GM04504 (cell line): ENCODE measurements at places on chromosomes 2 and 18.

DNA sequence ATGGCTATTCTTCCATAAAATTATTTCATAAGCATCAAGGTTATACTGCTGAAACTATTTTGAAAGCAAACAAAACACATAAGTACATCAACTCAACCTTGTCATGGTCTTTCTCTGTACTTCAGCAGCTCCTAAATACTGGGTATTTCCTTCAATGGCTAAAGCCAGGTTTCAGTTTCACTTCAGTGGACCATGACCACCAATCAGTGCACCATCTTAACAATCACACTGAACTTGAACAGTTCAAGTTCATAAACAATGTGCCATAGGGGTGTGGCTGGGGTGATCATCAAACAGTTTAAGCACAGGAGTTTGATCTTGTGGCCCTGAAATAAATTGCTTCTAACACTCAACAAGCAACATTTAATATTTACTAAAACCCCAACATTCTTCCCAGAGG, 124.1 kb upstream of the FIGN start:
- DNase-seq = no peak

DNA sequence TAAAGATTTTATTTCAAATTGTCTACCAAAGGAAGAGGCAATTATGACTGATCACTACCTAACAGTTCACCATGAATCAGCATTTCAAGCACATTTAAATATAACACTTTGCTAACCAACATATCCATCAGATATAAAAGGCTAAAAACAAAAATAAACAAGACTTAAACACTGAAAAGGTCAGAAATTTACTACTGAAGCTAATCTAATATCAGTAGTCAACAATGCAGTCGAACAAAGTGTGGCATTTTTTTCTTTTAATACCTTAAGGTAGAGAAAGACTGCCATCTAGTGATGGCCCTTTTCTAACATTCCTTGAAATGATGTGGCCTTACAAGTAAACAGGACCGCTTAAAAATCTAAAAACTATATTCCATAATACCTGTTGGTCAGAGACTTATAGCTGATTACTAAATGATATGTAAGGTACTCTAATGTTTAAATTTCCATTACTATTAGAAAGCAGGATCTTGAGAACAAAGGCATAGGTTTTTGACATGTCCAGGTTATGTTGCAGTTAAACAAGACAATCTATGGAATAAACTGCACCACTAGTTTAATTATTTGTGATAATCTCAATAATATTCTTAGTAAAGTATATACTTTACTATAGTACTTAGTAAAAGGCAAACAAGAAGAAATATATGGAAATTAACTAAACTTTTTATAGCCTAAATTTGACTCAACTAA, 80.0 kb downstream of the EXOC6B start:
- DNase-seq = no peak

- DNase-seq = no peak
Measured at GRCh38 chr2:143399631-143400069, 270.4 kb downstream of the ARHGAP15 start.

- DNase-seq = no peak
Measured at GRCh38 chr2:186533717-186534116, 47.7 kb downstream of the ZC3H15 start.

GRCh38 chr2:229901819-229902218, 20.0 kb downstream of the TRIP12 start:
- DNase-seq = peak; percentile 43

GRCh38 chr2:150271952-150272802, 215.3 kb downstream of the RND3 start:
- DNase-seq = peak; percentile 73

GRCh38 chr2:195538937-195539336, 118.1 kb upstream of the SLC39A10 start:
- no peak for DNase-seq

DNA sequence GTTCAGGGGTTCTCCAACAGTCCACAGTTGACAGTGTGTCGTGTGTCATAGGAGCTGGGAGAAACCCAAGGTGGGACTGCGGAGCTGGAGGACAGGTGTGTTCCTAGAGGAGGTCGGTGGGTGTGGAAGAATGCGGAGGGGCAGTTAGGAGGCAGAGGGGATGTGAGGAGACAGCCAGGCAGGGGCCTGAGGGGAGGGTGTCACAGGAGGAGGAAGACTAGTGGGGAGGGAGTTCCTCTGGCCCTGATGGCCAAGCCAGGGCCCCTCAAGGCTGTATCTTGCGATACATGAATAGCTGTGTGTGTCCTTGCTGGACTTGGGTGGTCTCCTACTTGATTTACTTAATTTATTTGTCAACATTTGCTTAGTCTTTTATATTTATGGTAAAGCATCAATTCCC, 519.6 kb upstream of the HS6ST1 start:
- no peak for DNase-seq

DNA sequence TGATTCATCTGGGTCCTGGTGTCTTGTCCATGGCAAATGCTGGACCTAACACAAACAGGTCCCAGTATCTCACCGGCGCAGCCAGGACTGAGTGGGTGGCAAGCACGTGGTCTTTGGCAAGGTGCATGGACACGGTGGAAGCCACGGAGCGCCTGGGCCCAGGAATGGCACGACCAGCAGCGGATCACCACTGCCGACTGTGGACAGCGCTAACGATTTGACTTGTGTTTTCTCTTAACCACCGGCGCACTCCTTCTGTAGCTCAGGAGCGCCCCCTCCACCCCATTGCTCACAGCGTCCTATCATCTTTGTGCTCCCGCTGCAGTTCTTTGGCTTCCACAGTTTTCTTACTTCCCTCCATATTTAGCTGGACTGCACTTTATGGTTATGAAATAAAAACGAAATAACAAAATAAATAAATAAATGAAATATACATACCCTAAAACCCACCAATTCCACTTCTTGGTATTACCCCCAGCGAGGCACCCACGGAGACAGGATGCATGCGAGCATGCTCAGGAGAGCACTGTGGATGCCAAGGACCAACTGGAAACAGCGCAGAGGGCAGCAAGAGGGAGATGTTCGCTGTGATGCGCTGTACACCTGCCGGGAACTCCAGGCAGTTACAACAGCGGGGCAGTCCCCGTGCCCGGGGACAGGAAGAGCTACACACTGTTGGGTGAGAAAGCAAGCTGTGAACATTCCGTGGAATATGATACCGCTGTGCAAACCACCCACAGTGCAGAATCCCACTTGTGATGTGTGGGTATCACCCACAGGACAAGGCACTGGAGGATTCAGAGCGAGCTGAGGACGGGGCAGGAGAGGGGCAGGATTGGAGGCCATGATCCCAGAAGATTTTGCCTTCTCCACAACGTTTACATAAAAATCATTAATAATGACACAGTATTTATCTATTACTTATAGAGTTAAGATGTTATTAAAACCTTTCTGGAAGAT, 7.0 kb upstream of the CIDEA start:
- DNase-seq = no peak

GRCh38 chr2:19574778-19575260, 216.4 kb upstream of the OSR1 start:
- DNase-seq = peak; percentile 82

- no peak for DNase-seq
Measured at GRCh38 chr2:236321415-236321814, 57.2 kb upstream of the ASB18 start.

DNA sequence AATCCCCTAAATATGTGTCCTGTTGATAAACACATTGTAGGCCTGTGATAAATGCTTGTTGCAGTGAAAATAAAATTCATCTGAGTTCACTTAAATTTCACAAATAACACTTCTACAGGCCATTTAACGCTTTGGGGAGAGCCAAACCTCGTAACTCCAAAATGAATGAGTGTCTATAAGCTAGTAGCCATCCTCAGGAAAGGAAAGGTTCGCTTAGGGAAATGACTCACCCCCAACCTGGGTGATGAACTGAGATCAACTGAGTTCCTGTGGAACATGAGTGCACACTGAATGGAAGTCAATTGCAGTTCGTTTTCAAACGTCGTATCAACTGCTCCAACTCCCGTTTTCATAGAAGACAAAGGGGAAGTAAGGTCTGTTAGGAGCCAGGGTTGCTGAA, 527.6 kb upstream of the ID2 start:
- no peak for DNase-seq

GRCh38 chr18:610214-610928, 13.6 kb downstream of the CLUL1 start:
- no peak for DNase-seq

DNA sequence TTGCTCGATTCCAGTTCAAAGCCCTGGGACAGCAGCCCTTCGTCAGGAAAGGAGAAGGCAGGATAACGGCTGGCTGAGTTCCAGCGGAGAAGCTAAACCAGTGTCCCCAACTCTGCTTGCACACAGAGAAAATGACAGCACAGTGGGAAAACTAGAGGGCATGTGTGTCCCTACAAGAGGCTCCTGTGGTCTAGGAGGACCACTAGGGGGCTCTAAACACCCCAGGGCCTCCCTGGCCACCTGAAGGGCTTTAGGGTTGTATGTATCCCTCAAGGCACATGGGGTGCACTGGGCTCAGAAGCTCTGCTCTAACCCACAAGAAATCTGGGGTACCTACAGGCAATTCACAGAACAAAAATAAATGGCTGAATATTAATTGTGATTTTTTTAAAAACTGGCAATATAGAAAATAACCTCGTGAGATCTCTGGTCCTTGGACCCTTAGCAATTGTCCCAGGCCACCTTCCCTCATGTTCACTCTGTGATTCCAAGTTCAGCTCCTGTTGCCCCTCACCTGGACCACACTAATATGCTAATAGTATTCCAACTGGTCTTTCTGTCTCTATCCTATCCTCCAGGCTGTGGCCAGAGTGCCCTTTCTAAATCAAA, 17.5 kb downstream of the STAT1 start:
- no peak for DNase-seq

DNA sequence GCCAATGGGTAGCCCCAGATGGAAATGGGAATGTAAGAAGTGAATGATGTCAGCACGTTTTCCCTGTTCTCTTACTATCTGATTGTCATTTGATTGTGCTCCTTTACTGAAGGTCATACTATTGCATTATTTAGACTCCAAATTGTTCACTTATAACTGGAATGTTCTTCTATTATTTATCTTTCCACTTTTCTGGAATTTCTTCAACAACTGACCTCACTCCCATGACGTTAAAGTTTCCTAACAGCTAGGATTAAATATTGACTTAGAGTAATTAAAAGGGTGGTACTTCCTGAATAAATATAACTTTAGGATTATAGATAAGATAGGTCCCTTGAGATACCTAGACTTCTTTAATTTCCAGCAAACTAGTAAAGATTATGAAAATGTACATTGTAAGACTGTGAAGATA, 10.9 kb upstream of the GULP1 start:
- no peak for DNase-seq

GRCh38 chr2:39875182-39875913, 96.3 kb upstream of the THUMPD2 start:
- DNase-seq = peak; percentile 91

DNA sequence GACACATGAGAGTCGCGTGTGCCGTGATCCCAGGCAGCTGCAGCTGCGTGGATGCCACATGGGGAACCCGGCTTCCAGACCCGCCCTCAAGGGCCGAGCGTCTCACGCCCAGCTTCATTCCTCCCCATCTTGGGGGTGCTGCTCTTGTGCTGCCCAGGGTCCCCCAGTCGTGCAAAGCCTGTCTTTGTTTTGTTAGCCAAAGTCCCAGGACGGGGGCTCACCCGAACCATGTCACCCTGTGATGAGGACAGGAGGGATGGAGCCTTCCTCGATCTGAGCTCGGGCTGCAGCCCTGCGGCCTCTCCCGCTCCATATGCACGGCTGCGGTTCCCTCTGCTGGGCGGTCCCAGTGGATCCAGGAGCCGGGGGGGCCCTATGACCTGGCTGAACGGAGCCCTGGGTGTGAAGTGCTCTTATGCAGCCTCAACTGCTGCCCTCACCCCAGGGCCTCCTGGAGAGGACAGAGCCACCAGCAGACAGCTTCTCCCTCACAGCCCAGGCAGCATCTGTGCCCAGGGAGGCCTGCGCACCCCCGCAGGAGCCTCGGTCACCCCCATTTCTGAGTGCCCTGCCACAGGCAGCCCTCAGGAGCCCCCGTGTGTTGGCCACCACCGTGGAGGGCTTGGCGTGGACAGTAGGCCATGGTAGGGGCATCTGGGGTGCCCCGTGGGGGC, 99.0 kb upstream of the CTDP1 start:
- no peak for DNase-seq

GRCh38 chr2:19702267-19702666, 199.5 kb downstream of the TTC32 start:
- DNase-seq = no peak

GRCh38 chr2:36352701-36353100, 2.9 kb upstream of the CRIM1 start:
- DNase-seq = no peak

DNA sequence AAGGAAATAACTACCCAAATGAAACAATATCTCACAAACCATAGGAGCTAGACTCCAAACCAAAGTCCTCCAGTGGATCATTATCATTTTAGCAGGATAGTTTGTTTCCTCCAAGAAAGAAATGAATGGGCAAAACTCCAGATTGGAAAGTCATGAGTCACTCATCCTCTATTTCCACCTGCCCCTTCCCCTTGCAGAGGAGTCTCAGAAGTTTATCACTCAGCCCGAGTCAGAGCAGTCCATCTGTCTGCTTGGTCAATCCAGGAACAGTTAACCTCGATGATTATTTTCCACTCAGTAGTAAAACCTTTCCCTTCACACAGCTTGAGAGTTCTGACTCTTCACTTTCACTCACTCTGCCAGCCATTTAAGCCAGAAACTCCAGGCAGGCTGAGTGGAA, 462.2 kb downstream of the BCL11A start:
- DNase-seq = no peak

DNA sequence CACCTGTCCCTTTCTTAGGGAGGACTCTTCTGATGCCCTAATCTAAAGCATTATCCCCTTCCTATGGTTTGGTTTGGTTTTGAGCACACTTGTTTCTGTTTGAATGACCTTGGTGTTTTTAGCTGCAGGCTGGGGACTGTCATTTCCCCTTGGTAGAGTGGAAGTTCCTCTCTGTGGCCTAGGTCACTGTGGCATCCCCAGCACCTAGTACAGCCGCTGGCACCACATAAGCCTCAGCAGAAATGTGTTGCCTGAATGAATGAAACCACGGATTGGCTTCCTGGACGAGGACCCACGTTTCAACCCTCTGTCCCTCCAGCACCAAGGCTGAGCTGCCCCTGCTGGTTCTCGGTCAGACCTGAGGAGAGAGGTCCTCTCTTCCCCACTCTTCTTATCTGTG, 159.9 kb downstream of the CTIF start:
- DNase-seq = no peak
